ENCODE measurements at places on chromosomes 5 and 9. TPM values are rescaled to one million over a fixed set of nuclear protein-coding genes. Genes with fewer than 3 reads are reported as not detected.
A peak's percentile ranks its signal among the peaks of the same experiment; 100 is the strongest.

The LRRC19 gene
- not detected for total RNA-seq

The HTR4 gene
- not detected for total RNA-seq

The OLFM1 gene
- total RNA-seq: not detected

The ADAMTS6 gene
- total RNA-seq: 17.8 TPM

- peaks cover 27% of the 10 kb centered on the region for H3K27me3 ChIP-seq
- DNase-seq: no peak
- no peaks in the 10 kb centered on the region for H3K36me3 ChIP-seq
- no peak overlapping the region for H3K4me3 ChIP-seq
These were observed 133.6 kb upstream of the GLRA1 start for GRCh38 chr5:152058267-152058666.

DNA sequence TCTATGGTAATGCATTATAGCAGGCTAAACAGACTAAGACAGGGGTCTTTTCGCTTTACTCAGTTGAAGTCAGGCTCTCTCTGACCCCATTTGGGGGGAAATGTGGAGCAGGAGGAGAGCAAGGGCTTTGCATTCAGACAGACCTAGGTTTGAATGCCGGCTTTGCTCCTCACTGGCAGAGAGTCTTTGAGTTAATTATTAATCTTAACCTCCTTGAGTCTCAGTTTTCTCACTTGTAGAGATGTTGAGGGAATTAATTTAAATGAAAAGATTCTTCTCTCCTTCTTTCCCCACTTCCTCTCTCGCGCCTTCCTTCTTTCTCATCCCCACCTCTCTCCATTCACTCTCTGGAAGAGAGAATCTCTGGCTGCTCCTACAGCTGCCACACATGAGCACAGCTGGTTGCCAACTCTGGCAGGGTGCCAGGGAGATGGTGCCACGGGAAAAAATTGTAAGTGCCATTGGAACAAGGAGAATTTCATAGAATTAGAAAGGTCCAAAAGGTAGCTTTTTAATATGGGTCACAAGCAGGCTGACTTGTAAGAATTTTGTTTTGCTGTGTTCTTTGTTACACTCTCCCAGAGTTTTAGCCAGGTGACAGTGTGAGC lies 25.2 kb upstream of the GLRA1 start:
- H3K4me1 ChIP-seq: no peaks in the 10 kb centered on the region
- no peak overlapping the region for H3K4me3 ChIP-seq
- no peak overlapping the region for H3K27ac ChIP-seq
- no peaks in the 10 kb centered on the region for H3K27me3 ChIP-seq

DNA sequence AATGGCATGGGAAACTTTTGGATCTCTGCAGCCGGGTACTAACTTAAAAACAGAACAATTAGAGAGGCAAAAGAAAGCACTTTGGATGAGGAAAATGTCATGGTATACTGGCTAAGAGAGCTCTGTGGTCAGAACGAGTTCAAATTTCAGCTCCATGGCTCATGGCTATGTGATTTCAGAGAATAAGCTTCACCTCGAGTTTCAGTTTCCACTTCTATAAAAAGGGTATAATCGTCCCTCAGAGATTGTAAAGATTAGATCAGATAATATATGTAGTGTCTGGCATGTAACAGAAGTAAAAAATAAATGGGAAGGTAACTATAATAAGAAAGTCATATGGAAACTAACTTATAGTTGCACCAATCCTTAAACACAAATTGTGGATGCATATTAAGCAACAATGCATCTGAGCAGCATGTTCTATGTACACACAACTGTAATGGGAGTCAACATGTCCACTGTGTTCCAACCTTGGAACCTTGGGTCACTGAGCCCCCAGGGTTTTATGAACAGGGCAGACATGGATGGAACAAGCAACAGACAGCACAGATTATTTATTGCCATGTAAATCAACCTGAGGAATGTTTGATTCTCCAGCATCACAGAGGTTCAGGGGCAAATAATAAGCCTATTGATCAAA lies 145.4 kb downstream of the MAPKAP1 start:
- peaks cover 4% of the 10 kb centered on the region for H3K4me1 ChIP-seq
- peaks cover 8% of the 10 kb centered on the region for H3K36me3 ChIP-seq
- H3K4me3 ChIP-seq: no peak overlapping the region
- no peak for DNase-seq

GRCh38 chr5:107531308-107531707 lies 139.4 kb downstream of the EFNA5 start:
- H3K27me3 ChIP-seq: no peaks in the 10 kb centered on the region
- no peak for DNase-seq
- peaks cover 31% of the 10 kb centered on the region for H3K4me1 ChIP-seq
- H3K4me3 ChIP-seq: no peak overlapping the region
- H3K27ac ChIP-seq: no peak overlapping the region

GRCh38 chr5:91114658-91115057 lies 268.5 kb downstream of the ARRDC3 start:
- H3K4me3 ChIP-seq: no peak overlapping the region
- H3K4me1 ChIP-seq: peaks cover 6% of the 10 kb centered on the region
- no peak overlapping the region for H3K27ac ChIP-seq
- H3K27me3 ChIP-seq: no peaks in the 10 kb centered on the region
- no peak for DNase-seq
- no peaks in the 10 kb centered on the region for H3K36me3 ChIP-seq

- no peak overlapping the region for H3K27ac ChIP-seq
- H3K36me3 ChIP-seq: peaks cover 71% of the 10 kb centered on the region
- no peak overlapping the region for H3K4me3 ChIP-seq
- no peak for DNase-seq
- H3K4me1 ChIP-seq: peaks cover 25% of the 10 kb centered on the region
These were observed 10.0 kb downstream of the DIPK1B start for GRCh38 chr9:136722093-136722968.

DNA sequence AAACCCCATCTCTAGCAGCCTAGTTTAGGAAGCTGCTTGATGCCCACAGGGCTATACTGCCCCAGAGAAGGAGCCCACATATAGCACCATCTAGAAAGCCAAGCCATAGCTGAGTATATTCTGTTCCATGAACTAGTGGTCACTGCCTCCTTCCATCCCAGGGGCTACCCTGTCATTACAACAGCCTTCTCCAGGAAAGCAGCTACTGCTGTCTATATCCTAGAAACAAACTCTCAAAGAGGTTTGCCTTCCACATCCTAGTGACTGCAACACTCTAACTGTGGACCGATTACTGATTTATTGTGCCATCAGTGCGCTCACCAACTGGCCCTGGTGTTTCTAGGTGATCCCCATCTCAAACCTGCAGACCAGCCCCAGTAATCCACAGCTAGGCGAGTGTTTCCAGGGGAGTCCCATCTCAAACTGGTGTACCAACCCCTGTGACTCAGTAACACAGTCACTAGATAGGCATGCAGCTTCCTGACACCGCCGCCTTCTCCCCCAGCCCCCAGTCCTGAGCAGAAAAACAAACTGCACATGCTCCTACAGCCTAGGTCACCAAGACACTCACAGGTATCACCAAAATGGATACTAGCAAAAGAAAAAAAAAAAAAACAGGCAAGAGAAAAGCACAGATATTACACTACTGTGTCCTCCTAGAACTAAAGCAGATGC lies 14.8 kb downstream of the SPTLC1 start:
- H3K36me3 ChIP-seq: peaks cover 33% of the 10 kb centered on the region
- DNase-seq: peak; percentile 84
- peaks cover 18% of the 10 kb centered on the region for H3K4me1 ChIP-seq
- no peaks in the 10 kb centered on the region for H3K27me3 ChIP-seq
- H3K4me3 ChIP-seq: peak overlapping the region; percentile 42

Data from MCF 10A (cell line).